ENCODE measurements at places on chromosomes 16 and 17.
A peak's percentile ranks its signal among the peaks of the same experiment; 100 is the strongest.

GRCh38 chr17:44901411-44901921, 2.2 kb upstream of the EFTUD2 start:
- DNase-seq, result no peak

- no peak for DNase-seq
These were observed 2046.8 kb downstream of the TP53TG3F start for GRCh38 chr16:35506018-35506897.

- DNase-seq, result no peak
These were observed 37.0 kb downstream of the RNF135 start for GRCh38 chr17:31007695-31008373.

- peak; percentile 66 for DNase-seq
These were observed 126.0 kb upstream of the SDK2 start for GRCh38 chr17:73770115-73770848.

DNA sequence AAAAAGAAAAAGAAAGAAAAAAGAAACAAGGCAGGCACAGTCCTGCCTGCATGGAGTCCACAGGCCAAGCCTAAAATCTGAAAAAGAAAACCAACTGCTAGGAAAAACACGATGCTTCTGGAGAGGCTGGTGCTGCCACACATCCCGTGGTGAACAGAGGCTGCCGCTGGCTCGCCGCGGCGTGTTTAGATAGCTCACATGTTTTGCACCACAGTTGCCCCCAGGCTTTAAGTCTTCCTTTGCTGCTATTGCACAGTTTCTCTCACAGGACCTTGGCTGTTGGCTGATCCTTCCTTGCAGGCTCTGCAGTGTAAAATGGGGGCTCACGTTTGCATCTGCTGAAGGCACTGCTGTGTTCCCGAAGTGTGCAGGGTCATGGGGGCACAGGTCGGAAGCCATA, 8.6 kb downstream of the SLC6A4 start:
- no peak for DNase-seq

DNA sequence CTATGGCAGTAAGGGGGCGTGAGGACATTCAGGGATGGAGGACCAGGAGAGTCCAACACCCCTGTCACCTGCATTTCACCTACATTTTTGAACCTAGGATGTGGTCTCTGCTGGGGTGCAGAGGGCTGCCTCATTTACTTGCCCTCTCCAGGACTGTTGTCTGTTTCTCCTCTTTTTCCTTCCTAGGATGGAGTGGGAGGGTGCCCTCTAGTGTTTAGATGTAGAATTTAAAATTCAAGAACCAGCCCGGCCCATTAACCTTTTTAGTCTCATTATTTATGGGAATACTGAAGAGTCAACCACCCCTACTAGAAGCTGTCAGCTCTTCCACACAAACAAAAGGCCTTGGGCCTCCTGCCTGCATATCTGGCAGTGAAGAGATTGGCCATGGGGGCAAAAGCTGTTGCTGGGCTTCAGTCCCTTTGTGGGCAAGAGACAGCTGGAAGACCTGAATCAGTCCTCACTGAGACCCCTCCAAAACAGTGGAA, 2.5 kb upstream of the STARD3 start:
- peak; percentile 70 for DNase-seq

- DNase-seq, result no peak
These were observed 101.5 kb downstream of the MGAT5B start for GRCh38 chr17:76969598-76970172.

DNA sequence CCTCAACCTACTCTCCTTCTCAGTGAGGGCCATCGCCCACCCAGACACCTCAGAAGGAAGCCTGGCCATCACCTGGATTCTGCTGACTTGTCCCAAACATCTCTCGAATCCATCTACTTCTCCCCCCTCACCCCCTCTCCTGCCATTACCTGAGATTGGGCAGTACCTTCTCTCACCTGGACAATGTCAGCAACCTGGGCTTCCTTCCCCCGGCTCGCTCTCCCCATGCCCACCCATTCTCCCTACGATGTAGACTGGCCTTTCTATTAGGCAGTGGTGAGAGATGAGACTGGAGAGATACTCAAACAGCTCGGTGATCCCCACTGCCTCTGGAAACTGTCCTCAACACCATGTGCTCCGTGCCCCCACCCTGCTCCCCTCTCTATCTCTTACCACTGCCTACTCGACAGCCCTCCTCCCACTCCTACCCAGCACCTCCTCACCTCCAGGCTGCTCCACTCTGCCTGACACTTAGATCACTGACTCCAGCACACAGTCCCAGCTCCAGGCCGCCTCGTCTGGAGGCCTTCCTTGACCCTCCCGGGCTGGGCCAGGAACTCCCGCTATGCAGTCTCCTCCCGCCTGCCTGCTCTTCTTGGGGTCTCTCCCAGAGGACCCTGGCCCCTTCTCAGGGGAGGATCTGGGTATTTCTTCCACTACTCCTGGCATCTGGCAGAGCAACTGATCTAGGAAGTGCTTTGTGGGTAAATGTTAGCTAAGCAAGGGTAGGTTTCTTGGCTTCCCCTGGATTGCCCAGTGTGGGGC, 235.8 kb upstream of the NLRP1 start:
- DNase-seq, result no peak

- DNase-seq, result no peak
These were observed 59.9 kb downstream of the PRMT7 start for GRCh38 chr16:68370581-68371275.

DNA sequence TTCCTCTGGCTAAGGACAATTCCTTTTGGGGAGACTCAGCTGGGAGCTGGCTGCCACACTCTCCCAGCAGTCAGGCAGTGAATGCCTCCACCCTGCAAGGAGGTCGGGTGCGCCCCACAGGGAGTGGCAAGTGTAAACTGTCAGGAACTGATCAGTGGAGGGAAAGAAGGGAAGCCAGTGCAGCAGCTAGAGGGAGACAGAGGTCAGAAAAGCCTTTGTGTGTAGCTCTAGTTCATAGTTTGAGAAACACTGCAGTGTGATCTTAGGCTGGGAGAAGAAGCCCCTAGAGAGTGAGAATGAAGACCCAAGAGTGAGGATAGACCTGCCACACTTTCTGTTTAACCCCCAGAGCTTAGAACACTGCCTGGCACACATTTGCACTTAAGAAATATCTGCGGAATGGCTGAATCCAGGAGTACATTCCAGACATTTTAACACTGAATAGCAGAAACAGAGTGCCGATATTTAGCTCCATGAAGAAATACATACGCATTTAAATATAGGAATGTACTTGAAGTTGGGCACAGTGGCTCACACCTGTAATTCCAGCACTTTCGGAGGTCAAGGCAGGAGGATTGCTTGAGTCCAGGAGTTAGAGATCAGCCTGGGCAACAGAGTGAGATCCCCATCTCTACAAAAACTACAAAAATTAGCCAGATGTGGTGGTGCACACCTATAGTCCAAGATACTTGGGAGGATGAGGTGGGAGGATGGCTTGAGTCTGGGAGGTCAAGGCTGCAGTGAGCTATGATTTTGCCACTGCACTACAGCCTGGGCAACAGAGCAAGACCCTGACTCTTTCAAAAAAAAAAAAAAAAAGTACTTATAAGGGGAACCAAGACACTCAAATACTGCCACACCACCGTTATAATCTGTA, 11.1 kb upstream of the SLC5A11 start:
- DNase-seq, result peak; percentile 78

DNA sequence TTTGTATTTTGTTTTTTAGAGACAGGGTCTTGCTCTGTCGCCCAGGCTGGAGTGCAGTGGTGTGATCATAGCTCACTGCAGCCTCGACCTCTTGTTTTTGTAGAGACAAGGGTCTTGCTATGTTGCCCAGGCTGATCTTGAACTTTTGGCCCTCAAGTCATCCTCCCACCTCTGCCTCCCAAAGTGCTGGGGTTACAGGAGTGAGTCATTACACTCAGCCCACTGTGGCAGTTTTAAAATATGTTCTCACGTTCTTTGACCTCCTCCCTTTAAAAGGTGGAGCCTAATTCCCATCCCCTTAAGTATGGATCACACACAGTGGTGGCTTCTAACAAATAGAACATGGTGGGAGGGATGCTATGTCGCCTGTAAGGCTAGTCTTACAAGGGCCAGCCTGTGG, 67.7 kb downstream of the ZDHHC7 start:
- no peak for DNase-seq

GRCh38 chr16:54511222-54511731, 224.7 kb upstream of the IRX3 start:
- DNase-seq, result no peak

GRCh38 chr16:84065536-84066132, 23.0 kb upstream of the SLC38A8 start:
- peak; percentile 73 for DNase-seq

DNA sequence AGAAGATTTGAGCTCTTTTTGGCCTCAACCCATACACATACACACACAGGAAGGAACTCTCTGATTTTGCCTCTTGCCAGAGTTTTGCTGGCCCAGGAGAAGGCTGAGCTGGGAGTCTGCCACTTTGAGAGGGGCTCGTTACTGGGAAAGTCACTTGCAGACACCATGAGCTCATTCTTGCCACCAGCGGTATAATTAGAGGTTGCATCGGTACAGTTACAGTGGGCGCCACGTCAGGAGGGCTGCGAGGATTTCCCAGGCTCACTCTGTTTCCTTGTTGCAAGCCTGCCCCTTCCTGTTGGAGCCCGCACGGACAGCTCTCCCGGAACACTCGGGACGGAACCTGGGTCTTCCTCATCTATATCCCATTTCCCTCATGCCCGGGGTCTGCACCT, 3.1 kb upstream of the SDK2 start:
- no peak for DNase-seq

- no peak for DNase-seq
These were observed 111.3 kb upstream of the NOG start for GRCh38 chr17:56482229-56482628.

GRCh38 chr16:11759997-11760396, 17.3 kb upstream of the TXNDC11 start:
- no peak for DNase-seq

GRCh38 chr16:6341981-6342380, 990.7 kb upstream of the RBFOX1 start:
- DNase-seq, result no peak

- no peak for DNase-seq
These were observed 25.1 kb downstream of the ALDH3A2 start for GRCh38 chr17:19673623-19674022.

GRCh38 chr16:53826658-53827057, 122.7 kb downstream of the FTO start:
- no peak for DNase-seq

- DNase-seq, result peak; percentile 63
These were observed 15.4 kb upstream of the CTCF start for GRCh38 chr16:67546761-67547422.

DNA sequence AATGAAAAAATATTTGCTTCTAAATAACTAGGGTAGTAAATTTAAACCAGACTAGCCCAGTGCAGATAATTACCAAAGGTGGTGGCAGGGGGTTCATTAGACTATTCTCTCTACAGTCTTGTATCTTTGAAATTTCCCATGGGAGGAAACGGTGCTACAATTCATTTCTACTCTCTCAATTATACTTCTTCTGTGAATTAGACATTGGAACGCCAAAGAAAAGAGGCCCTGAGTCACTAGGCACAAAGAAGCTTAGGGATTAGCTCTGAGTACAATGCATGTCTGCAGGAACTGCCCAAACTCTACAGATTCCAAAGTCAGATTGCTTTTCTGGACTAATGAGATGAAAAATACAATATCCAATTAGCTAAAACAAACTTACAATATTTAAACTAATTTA, 30.7 kb upstream of the ARL6IP1 start:
- DNase-seq, result no peak

DNA sequence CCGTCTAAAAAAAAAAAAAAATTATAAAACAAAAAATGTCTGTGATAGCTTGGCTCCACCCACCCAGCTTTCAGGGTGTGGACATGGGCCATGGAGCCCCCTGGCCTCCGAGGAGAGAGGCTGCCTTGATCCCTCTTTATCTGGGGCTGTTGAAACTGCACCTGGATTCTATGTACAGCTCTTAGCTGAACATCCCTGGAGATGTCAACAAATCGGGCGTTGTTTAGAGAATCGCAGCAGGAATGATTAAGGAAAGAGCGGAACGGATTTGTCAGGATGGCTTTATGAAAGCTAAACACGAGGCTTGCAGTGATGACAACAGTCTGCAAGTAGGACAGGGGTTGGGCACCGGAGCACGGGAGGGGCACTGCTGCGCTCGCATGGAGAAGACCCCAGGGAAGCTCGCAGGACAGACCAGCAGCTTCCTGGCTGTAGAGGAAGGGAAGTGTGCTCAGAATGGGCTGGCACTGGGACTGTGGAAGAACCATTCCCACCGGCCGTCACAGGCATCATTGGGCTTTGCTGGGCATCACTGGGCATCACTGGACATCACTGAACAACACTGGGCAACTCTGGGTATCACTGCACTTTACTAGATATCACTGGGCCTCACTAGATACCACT, 195.8 kb upstream of the FOXF1 start:
- DNase-seq, result no peak

- DNase-seq, result no peak
These were observed 4.2 kb upstream of the MRPL28 start for GRCh38 chr16:374616-374926.

GRCh38 chr16:19974607-19975006, 90.0 kb upstream of the GPRC5B start:
- no peak for DNase-seq

Data from erythroblast (primary cell).